Astrocyte of the spinal cord (primary cell): ENCODE measurements at places on chromosomes 1 and 21.
A peak's percentile ranks its signal among the peaks of the same experiment; 100 is the strongest.

DNA sequence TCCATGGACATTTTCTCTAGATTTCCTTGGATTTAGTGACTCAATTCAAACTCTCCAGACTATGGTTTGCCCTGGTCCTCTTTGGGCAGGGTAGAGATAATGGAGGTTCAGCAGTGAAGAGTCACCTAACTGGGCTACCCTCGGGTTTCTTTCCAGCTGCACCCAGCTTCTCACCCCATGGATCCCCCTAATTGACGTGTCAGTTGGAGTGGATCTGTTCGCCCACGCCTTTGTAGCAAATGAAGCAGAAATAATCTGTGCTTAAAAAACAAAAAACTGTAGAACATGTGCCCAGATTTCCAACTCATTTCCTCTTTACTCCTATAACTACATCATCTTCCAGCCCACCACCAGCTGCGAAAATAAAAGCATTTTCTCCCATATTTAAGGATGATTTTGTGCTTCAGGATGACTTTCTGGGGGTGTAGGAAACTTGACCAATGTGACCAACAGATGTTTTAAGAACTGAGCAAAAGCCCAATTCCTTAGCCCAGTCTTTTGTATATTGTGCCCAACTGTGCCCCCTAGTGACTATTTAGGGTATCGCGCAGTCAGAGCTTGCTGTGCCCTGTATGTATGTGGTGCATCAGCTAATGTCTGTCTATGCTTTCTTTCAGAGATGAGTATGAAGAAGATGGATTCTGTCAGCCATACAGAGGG is 66.5 kb upstream of the UBE2U start:
- DNase-seq: peak; percentile 96

DNA sequence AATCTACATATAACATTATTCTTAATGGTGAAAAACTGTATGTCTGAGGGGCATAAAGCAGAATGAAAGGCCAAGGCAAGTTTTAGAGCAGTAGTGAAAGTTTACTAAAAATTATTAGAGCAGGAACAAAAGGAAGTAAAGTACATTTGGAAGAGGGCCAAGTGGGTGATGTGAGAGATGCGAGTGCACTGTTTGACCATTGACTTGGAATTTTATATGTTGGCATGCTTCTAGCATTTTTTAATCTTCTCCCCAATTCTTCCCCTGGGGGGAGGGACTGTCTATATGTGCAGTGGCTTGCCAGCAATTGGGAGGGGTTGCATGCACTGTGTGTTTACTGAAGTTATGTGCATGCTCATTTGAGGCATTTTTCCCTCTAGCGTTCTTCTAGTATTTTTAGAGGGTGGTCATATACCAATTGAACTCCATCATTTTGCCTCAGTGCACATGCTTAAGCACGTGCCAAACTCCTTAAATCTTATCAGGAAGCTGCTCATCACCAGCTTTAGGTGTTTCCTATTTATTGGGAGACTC is 36.1 kb upstream of the SLC5A9 start:
- no peak for DNase-seq

GRCh38 chr1:21614419-21615115 is 54.6 kb downstream of the RAP1GAP start:
- no peak for DNase-seq

DNA sequence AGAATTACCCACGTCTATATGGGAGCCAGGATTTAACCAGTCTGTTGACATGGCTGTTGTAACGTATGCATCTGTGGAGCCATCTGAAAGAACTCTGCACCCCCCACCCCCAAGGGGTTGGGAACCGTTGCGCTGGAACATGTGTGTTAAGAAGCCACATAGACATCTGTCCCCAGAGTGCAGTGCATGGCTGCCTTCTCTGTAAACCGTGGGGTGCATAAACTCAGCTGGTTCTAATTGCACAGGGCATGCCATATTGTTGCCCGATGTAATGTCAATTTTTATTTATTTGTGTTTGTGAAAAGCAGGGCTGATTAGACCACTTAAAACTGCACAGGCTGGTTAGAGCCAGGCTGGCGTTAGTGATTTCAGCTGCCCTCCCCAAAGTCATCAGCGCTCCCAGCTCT is 70.1 kb upstream of the ROR1 start:
- no peak for DNase-seq

DNA sequence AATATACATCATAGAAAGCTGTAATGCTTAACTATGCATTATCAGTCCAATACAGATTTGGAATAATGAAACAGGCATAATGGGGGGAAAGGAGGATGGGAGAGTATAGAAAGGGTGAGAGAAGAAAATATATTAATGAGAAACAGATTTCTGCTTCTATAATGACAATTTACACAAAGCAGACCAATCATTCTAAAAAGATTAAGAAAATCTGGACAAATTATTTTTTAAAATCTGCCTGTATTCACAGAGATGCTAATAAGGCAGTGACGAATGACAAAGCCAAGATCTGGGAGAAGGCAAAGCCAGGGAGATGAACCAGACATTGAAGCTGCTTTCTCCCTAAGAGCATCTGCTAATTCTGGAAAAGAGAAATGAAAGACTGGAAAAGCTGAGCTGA is 50.0 kb downstream of the SPATA6 start:
- DNase-seq: no peak

DNA sequence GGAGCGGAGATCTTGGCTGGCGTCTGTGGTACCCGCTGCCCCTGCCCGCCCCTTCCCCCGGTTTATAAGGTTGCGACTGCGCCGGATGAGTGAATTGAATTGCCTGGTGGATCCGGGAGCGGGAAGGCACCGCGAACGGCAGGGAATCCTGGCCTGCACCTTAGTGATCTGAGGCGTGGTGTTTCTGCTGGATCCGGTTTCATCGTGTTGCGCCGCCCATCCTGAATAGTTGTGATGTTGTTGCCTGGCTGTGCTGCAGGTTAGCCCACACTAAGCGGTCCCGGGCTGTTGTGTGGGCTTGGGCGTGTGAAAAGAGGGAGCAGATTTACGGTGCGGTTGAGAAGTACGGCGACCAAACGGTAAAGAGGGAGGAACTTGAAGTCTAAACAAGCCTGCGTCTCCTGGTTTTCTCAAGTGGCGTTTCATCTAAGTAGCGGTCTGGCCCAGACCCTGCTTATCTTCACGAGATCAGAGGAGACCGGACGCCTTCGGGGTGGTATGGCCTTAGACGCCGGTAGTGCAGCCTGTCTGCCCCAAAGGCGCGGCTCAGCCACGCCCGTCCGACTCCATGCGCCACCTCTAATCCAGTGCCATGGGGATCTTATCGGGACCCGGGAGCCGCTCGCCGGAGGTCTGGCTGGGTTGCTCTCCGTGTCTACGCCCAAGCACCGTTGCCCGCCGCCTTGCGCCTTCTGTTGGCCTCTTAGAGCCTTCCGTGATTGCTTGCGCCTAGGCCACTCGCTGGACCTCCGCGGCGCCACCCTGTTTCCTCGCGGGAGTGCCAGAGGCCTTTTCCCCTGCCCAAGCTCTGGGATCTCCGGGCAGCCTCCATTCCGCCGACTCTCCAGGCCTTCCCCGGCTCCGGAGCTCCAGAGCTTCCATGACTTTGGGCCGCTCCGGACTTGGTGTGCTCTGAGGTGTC is 87.5 kb upstream of the RHOU start:
- DNase-seq: peak; percentile 13

DNA sequence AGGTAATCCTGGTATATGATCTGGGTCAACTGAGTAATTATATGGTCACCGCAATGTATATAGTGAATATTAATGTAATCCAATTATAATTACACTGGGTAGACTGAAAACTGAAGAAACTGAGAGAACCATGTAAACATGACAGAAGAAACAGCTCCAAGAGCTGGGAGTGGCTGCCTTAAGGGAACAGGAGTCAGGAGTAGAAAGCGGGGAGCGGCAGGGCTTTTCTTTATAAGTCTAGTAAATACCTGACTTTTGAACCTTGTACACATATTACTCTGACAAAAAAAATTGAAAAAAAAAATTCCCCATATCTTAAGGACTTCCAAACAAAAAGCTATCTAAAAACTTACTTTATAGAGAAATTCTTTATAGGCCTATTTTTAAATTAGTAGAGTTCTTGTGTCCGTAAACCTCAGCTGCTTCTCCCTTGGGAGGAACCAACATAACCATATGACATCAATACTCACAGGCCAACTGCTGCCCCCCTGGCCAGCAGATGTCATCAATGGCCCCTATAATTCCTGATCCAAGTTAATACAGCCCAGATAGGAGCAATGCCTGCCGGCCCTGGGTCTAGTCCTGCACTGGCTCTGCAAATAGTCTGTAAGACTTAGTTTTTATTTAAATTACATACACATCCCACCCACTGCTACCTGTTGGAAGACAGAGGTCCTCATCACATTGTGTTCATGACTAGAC is 33.8 kb downstream of the THAP3 start:
- no peak for DNase-seq

DNA sequence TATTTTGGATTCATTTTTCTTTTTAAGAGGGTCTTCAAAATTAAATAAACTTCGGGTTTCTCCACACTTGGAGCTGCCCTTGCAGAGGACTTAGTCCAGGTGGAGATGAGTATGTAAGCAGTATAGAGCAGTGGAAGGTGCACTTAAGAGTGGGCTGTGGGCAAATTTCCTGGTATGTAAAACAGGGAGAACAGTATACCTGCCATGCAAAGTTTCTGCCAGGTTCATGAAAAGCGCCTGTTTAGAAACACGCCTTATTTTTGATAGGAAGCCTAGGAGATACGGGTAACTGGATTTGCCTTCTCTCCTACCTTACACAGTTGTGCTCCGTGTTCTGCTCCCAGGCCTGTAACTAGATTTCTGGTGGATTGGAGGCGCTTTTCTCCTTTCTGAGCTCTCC is 1.2 kb downstream of the KDM4A start:
- DNase-seq: no peak

- peak; percentile 39 for DNase-seq
Measured at GRCh38 chr21:40466893-40467483, 380.0 kb downstream of the DSCAM start.

GRCh38 chr1:223535319-223535718 is 130.2 kb downstream of the CAPN8 start:
- DNase-seq: no peak

- DNase-seq: peak; percentile 58
Measured at GRCh38 chr1:185917646-185918045, 183.5 kb downstream of the HMCN1 start.

DNA sequence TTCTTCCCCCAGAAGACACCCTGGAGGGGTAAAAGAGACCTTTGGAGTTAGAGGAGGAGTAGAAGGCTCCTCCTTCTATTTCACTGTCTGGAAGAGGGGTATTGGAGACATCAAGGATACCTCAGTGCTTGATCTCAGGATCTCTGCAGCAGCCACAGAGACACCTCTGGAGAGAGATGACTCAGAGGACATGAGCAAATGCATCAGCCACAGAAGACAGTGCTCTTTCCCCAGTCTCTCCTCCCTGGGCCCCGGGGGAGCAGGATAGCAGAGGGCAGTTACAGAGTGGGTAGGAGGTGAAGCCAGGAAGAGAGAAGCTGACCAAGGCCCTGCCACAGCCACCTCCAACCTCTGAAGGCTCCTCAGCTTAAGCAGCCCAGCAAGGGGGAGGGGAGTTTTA is 15.3 kb upstream of the TEDDM1 start:
- DNase-seq: no peak

DNA sequence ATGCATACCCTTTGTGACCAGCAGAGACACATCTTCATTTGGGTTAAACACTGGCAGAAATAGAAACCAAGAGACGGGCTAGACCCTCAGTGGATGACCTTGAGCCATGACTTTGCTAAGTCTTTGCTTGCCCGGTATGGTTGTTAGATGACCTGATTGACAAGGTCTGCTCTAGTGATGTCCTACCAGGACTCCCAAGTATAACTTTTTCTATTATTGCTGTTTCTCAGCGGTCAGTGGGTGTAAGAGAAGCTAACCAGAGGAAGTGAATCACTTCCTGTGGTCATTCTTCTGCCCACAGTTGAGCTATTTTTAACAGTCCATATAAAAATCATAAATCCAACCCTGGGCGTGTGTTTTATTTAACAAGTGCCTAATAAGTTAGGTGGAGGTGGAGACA is 126.2 kb upstream of the ETS2 start:
- peak; percentile 72 for DNase-seq

GRCh38 chr1:205301842-205302588 is 19.5 kb downstream of the NUAK2 start:
- DNase-seq: peak; percentile 68

DNA sequence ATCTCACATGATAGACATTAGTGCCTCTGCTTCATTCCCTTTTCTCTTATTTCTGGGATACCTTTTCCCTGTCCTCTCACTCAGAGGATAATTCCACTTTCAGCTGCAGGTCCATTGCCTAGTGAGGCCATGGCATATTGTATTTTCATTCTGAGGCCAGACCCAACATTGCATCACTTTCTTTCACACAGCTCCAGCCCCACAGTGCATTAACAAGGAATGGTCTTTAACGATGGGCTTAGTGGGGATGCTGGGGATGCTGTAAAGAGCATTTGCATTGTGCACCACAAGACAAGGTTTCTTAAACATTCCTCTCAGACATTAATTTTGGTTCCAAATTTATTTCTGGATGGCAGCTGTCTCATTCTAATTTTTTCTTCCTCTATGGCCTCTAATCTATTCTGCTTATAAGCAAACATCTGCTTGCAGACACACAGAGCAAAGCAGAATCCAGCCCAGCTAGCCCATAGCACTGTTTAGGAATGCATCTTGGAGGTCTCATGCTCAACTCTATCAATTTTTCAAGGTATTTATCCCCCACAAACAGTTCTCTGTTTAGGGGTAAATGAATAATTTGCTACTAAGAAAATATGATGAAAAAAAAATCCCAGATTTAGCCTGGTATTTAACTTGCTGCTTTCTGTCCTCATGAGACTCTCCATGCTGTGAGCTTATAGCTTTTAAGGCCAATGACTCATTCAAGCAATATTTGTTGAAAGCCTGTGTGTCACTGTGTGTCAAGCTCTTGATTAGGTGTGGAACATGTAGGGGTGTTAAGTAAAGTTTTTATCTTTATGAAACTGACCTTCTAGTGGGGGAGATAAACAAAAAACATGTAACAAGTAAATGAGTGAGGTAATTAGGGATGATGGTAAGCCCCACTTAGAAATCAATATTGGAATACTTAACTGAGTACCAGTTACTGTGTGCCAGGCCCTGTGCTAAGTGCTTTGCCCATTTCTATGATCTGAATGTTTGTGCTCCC is 44.5 kb upstream of the CCDC190 start:
- peak; percentile 89 for DNase-seq

DNA sequence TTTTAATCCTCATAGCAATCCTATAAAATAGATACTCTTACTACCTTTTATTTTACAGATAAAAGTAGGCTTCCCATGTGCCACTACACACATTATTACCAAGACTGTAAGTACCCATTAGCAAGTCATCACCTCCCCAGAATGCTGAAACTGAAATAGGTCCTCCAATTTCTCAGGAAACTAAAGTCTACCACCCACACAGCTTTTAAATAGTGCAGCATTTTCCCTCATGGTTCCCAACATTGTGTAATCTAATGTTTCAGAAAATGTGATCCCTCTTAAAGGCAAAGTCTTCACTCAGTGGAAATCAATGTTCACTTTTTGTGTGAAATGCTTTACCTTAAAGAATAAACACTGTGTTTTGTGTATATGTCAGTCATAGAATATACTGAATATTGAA is 356.5 kb downstream of the GPATCH2 start:
- no peak for DNase-seq

GRCh38 chr1:169106095-169106920 is at the start of gene ATP1B1:
Gene ATP1B1 (plus strand): TSS chr1:169106690. CDS start chr1:169106830, 140 bp downstream.
- peak; percentile 87 for DNase-seq

GRCh38 chr1:196361112-196361714 is 247.0 kb downstream of the KCNT2 start:
- no peak for DNase-seq
